Gastroesophageal sphincter (tissue), 4 donors: ENCODE measurements at places on chromosomes 6 and 20. TPM values are rescaled to one million over a fixed set of nuclear protein-coding genes. Genes with fewer than 3 reads are reported as not detected.

- no peak for ATAC-seq
These were observed 37.7 kb downstream of the MAP3K4 start for GRCh38 chr6:161029195-161029809.

GRCh38 chr6:53115741-53116140, 32.9 kb downstream of the GCM1 start:
- ATAC-seq: no peak

GRCh38 chr20:46775806-46776205, 66.4 kb downstream of the SLC2A10 start:
- no peak for ATAC-seq

- ATAC-seq: no peak
These were observed 560.4 kb upstream of the JAG1 start for GRCh38 chr20:11234181-11234580.

GRCh38 chr6:133502441-133503335, 261.5 kb downstream of the EYA4 start:
- ATAC-seq: peak; percentile 85

DNA sequence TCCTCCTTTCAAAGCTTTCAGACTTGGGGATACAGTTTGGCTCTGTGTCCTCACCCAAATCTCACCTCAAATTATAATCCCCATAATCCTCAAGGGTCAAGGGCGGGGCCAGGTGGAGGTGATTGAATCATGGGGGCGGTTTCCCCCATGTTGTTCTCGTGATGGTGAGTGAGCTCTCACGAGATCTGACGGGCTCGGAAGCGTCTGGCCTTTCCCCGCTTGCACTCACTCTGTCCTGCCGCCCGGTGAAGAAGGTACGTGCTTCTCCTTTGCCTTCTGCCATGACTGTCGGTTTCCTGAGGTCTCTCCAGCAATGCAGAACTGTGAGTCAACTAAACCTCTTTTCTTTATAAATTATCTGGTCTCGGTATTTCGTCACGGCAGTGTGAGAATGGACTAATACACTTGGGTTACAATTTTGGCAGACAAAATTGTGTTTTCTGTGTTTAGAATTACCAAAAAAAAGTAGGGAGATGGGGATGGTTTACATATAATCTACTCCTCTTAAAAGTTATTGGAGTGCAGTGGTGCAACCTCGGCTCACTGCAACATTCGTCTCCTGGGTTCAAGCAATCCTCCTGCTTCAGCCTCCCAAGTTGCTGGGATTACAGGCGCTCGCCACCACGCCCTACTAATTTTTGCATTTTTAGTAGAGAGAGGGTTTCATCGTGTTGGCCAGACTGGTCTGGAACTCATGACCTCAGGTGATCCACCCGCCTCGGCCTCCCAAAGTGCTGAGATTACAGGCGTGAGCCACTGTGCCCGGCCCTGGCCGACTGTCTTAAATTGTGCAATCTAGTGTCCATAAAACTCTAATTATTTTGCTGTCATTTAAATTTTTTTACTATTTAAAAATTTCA, 33.6 kb upstream of the PXDC1 start:
- ATAC-seq: no peak

DNA sequence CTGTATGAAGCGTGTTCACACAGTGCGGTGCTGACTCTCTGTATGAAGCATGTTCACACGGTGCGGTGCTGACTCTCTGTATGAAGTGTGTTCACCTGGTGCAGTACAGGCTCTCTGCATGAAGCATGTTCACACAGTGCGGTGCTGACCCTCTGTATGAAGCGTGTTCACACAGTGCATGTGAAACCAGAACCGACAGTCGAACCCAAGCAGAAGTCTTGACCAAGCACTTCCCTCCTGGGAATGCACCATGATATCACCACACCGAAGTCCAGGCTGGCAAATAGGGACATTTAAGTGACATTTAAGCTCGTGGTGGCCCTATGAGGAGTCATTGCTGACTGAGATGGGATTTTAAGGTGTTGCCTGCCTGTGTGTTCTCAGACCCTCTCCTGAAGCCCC, 11.3 kb upstream of the SERPINB1 start:
- no peak for ATAC-seq

- ATAC-seq: no peak
These were observed 213.1 kb upstream of the STXBP5 start for GRCh38 chr6:146990821-146991798.

- no peak for ATAC-seq
These were observed 78.9 kb downstream of the CD24 start for GRCh38 chr6:106895703-106896040.

DNA sequence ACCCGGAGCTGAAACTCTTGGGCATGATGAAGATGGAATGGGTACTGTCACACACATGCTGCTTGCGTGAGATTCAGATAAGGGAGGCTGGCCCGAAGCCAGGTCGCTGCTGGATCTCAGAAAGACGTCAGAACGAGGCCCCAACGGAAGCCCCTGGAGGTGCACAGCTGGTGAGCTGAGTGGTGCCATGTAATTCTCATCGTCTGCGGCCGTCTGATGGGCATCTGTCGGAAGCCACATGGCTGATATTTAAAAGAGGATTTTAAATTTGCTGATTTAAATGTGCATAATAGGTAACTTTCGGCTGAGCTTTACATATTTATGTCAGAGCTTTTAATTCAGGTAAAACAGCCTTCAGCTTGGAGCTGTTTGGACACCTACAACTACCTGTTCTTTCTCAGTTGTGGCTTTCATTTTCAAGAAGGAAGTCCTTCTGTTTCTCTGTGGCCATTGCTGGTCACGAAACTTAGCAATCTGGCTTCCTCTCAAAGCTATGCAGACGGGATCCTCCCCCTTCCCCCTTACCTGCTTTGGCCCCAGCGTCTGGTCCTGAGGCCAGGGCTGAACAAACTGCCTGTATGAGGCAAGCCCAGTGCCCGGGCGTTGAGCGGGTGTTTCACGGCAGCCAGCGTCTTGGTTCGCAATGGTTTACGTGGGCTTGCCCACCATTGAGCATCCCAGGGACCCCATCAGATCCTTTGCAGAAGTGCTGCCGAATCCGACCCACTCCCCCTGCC, 9.2 kb downstream of the SLCO4A1 start:
- no peak for ATAC-seq

- ATAC-seq: no peak
These were observed 1.8 kb downstream of the PCSK2 start for GRCh38 chr20:17228624-17229061.

- peak; percentile 22 for ATAC-seq
These were observed 105.9 kb downstream of the SLC35F1 start for GRCh38 chr6:118012944-118013343.

GRCh38 chr6:50986319-50986718, 167.6 kb downstream of the TFAP2B start:
- ATAC-seq: no peak

GRCh38 chr20:1831606-1832005, 63.6 kb upstream of the SIRPA start:
- no peak for ATAC-seq

DNA sequence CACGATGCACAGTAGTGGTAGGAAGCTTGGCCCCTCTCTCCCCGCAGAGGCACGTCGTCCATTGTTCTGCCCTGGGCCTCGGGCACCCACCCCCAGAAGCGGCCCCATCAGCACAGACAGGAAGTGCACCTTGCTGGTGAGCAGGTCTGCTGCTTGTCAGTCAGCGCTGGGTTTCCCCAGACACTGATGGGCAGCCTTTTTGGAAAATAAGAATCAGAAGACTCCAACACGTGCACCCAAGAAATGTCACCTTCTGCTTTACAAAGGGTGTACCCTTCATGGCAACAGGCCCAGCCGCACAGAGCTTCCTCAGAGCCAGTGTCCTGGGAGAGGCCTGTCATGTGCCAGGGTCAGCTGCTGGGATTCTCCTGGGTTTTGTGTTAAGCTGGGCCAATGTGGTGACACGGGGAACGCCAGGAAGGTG, 34.7 kb upstream of the IRF4 start:
- ATAC-seq: no peak

GRCh38 chr6:121616406-121616805, 181.0 kb downstream of the GJA1 start:
- ATAC-seq: no peak

DNA sequence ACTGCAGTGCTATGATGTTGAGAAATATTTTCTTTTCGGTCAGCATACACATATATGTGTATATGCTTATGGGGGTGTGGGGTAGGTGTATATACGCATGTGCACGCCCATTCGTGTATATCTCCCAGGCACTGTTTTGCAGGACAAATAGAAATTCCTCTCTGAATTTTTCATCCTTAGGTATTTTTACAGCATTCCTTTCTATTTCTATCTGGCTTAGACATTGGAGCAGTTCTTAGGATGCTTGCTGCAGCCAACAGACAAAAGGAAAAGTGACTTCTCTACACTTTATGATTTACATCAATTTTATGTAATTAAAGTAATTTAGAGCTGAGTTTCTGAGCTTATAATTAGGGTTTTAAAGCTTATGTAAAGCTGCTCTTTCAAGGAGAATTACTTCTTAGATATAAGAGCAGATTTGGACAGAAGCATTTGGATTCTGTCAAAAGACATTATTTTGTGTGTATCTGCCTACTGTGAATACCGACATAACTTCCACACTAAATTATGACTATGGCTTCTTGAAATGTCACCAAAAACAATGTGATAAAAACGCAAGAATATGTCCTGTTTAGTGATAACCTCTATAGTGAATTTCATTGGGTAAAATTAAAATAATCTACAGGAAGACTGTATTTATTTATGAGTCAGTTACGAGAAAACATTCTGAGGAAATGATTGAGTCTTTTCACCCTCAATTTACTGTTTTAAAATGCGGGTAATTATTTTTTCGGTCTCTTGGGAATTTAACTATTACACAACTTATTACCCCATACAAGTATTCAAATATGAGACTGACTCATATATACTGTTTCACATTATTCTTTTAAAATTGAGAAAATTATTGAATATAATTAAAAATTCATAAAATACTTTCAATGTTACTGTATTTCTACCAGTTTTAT, 21.3 kb upstream of the CEP43 start:
- ATAC-seq: no peak

- no peak for ATAC-seq
These were observed 183.8 kb downstream of the HS3ST5 start for GRCh38 chr6:114158838-114159694.

- no peak for ATAC-seq
These were observed 104.5 kb downstream of the ADAT2 start for GRCh38 chr6:143346004-143346403.

DNA sequence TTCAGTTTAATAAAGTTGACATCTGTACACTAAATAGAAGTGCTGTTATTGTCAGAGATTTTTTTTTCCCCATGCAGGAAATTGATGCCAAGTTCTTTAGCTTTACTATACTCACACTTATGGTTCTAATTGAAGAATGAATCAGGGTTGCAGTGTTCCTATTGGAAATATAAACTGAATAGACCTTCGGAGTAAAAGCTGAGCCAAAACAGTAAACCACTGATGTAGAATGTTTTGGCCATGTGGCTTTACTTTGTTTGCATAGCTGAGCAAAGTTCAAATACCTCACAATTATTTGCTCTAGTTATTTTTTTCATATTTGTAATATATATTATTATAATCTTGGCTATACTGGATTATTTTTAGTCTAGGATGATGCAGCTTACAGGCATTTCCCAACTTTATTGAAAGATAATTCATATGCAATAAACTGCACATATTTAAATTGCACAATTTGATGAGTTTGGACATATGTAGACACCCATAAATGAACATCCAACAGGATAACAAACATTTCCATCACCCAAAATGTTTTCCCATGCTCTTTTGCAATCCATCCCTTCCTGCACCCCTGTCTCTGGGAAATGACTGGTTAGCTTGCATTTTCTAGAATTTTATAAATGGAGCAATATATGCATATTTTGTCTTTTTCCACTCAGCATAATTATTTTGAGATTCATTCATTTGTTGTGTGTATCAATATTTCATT, 105.8 kb upstream of the NOX3 start:
- ATAC-seq: no peak

DNA sequence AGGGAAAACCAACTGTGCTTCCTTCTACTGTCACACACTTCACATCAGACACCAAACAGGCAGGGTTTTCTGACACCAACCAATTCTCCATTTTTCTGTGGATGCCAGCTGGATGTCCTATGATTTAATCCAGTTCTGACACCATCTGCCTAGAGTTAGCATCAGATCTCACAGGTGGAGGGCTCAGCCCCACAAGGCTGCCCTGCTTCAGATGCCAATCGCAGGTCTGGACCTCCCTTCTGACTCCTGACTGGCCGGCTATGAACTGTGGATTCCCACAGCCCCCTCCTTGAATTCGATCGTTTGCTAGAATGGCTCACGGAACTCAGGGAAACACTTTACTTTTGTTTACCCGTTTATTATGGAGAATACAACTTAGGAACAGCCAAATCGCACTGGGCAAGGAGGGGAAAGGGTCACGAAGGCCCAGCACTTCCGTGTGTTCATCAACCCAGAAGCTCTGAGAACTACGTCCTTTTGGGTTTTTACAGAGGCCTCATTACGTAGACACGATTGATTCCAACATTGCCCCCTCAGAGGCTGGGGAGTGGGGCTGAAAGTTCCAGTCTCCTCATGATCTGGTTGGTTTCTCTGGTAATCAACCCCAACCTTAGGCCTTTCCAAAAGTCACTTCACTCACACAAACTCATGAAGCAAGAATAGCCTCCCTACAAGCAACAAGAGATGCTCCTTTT, 25.4 kb upstream of the MAS1 start:
- no peak for ATAC-seq

Gene NOL4L
- 9.7 TPM for total RNA-seq

Gene TGM3
- 2.4 TPM for total RNA-seq

Gene BRPF3
- 19.1 TPM for total RNA-seq

Gene CFB
- total RNA-seq: 15.5 TPM

Gene EPPIN
- not detected for total RNA-seq

Gene CST4
- not detected for total RNA-seq

Gene EPHA7
- total RNA-seq: 187 TPM

Gene SCUBE3
- total RNA-seq: 7.2 TPM

Gene ZC2HC1B
- total RNA-seq: not detected

Gene NMBR
- total RNA-seq: not detected

Gene HLA-C
- 206 TPM for total RNA-seq

Gene CCND3
- total RNA-seq: 212 TPM
